ENCODE measurements at places on chromosomes 5 and 9.

DNA sequence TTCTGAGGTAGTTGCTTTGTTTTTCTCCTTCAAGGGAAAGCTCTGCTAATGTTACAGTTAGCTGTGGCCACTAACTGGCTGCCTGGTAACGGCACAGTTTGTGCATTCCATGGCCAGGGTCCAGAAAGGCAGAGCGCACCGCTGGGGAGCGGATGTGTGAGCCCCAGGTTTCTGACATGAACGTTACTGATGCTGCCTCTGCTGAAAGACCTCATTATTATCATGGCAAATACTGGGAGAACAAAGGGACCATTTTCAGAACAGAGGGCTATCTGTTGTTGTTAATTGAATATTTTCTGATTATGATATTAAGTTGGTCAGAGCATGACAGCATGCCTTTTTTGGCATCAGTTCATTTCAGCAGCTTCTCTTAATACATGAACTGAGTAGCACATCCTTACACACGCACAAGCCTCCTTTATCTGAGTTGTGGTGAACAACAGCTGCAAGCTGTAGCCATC lies 134.1 kb downstream of the NUDT12 start:
- no peak for DNase-seq

DNA sequence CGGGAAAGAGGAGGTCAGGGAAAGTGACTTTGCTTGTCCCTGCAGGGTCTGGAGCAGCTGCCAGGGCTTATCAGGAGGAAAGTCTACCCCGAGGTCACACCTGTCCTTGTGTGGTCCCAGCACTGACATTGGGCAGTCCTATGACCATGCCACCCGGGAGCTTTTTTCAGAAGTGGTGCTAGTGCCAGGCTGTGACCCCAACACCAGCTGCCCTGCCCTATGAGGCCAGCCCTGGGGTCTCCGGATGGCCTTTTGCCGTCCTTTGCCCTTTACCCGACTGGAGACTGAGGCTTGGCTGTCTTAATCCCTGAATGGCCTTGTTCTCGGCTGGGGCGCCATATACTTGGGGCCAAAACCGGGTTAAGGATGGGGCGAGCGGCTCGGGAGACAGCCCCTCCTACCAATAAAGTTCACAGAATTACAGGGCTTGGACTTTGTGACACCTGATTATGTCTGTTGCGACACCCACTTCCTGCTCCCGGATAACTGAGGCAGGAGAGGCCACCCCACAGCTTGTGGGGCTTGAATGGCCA lies 22.2 kb upstream of the SLC9A3 start:
- no peak for DNase-seq

DNA sequence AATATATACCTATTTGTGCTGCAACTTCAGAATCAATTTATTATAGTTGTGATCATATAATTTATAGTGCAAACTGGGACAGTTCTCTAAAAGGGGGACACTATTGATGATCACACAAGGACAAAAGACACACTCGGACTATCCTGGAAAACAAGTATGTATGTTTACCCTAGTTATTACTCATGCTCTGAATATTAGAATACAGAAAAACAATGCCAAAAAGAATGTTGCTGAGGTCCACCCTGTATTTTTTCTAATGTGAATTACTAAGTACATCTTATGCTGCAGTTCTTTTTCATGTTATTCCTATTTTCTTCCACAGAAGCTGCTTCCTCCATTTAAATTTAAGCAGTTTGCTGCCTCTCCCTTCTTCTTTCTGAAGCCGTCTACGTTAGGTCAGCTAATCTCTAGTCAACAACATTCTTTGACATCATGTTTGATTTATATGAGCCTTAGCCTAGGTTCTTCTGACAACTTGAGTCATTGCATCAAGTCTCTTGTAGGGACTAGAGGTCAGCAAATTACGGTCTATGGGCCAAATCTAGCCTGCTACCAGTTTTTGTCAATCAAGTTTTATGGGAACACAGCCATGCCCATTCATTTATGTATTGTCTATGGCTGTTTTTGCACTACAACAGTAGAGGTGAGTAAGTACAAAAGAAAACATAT lies 40.1 kb upstream of the PPP3R2 start:
- DNase-seq, result no peak

DNA sequence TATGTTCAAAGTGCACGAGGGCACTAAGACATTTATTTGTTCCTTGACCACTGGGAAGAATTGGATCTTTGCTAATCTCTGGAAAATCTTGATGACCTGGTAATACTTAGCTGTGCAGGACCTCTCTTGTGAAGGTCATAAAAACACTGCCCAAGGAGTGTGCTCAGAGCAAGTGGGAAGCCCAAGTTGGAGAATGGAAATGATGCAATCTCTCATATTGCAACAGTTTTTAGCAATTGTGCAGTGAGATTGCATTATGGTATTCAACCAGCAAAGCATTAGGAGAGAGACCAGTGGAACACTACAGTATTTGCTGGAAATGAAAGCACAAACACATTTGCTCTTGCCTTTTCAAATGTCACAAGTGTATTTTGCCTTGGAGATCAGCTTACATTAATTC lies 34.5 kb downstream of the TXNDC8 start:
- DNase-seq, result no peak

DNA sequence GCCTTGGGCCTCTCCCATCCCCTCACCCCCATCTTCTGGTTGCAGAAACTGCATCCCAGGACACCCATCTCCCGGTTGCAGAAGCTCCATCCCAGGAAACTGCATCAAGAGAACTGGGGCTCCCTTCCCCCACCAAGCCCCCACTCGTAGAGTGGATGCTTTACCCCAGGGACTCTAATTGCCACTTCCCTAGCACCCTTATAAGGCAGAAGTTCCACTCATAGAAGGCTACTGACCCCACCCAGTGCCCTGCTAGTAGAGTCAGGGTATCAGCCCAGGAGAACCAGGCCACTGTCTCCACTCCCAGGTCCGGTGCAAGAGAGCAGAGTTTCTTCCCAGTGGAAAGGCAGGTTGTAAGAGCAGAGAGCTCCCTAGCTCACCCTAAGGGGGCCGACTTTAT lies 12.2 kb upstream of the SYK start:
- DNase-seq, result no peak

- no peak for DNase-seq
Measured at GRCh38 chr9:117644932-117645636, 59.1 kb upstream of the TLR4 start.

DNA sequence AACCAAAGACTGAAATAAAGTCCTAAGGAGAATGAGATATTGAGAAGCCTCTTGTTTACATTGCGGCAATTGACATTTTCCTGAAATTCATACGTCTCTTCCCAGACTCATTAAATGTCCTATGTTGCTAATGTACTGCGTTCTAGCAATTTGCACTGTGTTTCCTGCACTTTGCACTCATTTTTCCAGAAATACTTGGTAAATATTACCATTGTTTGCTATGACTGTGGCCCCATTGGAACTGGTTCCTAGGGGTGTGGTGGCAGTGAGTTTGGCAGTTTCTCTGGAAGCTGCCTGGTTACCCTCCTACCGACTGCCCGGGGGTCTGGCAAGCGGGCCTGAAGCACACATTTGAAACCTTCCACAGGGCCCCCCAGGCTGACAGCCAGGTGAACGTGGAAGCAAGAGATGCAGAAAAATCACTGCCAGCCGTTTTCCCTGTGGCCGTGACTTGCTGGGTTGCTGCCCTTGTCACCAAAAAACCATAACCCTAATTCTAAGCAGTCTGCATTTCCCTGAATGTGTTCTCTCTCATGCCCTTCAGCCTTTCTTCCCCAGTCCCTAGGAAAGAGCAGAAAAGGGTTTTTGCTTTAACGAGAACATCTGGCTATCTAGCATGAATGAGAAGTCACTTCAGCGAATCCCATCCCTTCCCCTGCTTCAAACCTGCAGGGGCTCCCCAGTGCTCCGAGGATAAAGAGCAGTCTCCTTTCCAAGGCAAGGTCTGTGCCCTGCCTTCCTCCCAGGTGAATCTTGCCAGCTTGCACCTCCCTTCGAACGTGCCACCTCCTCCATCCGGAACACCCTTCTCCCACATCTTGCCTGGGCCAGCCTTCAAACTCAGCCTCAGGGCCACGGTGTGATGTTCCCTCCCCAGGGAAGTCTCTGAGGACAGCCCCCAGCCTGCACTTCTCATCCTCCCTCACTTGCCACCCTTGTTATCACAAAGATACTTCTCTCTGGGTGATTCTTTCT lies 84.2 kb downstream of the AK8 start:
- no peak for DNase-seq

DNA sequence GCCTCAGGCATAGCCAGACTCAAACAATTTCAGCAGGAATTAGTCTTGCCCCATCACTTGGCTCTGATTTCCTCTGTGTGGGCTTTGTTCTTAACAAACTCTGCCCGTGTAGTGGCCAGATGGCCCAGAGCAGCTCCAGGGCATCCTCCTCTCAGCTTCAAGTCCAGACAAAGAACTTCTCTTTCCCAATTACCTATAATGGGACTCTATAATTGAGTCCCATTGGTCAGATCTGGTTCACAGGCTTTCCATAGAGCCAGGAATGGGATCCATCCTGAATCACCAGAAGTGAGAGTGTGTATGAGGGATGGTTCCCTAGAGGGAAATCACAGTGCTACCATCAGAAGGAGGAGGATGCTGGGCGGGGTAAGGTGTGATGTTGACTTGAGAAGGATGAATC lies 515.8 kb downstream of the KIF4B start:
- no peak for DNase-seq

GRCh38 chr5:179969110-179969509 lies 61.4 kb upstream of the TBC1D9B start:
- DNase-seq, result no peak

DNA sequence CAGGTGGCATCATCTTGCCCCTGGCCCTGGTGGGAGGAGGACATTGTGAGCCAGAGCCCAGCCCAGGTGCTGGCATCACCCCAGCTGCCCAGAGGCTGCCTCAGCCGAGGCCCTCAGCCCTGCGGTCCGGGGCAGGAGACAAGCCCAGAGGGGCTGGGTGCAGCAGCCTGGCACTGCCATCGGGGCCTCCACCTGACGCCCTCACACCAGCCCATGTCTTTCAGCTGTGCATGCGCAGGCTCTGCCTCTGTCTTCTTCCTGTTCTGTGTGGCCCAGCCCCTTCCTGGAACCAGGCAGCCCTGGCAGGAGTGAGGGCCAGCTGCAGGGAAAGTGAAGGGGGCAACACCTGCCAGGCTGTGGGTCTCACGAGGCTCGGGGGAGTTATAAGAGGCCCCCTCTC lies 4.8 kb upstream of the CEL start:
- no peak for DNase-seq

GRCh38 chr5:142250119-142250518 lies 74.7 kb downstream of the SPRY4 start:
- DNase-seq, result no peak

GRCh38 chr5:174725261-174725990 lies 1.0 kb downstream of the MSX2 start:
- DNase-seq, result no peak

DNA sequence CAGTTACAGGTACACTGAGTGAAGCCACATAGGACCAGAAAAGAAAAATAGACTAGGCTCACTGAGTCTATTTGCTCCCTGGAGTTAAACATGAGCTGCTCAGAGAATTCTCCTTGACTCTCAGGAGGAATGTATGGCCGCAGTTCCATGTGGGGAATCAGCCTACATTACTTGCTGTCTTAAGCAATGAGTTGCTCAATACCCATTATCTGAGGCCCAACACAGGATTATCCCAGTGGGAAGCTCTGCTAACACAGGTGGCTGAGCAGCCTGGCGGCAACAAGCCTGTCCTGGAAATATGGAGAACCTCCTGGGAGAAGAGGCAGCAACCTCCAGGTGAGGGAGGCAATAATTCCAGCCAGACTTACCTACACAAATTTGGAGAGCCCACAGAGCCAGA lies 177.5 kb upstream of the NREP start:
- no peak for DNase-seq
